Stromal cell of bone marrow (primary cell): ENCODE measurements at places on chromosomes 7 and 10.

DNA sequence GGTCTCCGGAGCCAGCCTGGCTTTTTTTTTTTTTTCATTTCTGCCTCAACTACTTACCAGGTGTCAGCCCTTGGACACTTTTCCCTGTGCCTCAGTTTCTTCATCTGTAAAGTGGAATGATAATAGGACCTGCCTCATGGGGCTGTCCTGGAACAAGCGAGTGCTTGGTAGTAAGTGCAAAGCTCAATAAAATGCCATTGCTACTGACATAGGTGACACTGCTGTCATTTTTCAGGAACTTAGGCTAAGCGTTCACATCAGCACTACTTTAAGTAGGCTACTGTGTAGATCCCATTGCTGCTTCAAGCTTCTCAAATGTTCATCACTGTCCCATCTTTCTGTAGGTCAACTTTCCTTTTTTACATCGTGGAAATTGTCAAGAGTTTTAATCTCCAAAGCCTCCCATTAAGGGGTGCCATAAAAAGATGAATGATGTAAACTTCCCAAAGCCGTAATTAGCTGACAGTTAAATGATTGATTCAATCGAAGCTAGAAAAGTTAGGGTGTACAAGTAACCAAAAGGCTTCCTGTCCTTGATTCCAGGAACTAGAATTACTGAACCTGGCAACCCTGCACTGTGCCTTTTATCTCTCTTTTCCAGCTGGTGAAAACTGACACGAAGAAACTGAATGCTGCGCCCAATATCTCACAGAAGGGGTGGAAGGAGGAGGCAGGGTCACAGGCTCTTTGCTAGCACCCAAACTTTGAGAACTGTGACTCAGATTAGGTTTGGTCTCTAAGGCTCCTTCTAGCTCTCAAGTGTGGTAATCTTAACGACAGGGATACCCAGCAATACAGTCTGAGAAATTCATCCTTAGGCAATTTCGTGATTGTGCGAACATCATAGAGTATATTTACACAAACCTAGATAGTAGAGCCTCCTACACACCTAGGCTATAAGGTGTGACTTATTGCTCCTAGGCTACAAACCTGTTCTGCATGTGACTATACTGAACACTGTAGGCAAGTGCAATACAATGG is 861 bp upstream of the USP6NL start:
- DNase-seq = no peak

GRCh38 chr7:27423290-27423689 is 180.7 kb downstream of the EVX1 start:
- no peak for DNase-seq

DNA sequence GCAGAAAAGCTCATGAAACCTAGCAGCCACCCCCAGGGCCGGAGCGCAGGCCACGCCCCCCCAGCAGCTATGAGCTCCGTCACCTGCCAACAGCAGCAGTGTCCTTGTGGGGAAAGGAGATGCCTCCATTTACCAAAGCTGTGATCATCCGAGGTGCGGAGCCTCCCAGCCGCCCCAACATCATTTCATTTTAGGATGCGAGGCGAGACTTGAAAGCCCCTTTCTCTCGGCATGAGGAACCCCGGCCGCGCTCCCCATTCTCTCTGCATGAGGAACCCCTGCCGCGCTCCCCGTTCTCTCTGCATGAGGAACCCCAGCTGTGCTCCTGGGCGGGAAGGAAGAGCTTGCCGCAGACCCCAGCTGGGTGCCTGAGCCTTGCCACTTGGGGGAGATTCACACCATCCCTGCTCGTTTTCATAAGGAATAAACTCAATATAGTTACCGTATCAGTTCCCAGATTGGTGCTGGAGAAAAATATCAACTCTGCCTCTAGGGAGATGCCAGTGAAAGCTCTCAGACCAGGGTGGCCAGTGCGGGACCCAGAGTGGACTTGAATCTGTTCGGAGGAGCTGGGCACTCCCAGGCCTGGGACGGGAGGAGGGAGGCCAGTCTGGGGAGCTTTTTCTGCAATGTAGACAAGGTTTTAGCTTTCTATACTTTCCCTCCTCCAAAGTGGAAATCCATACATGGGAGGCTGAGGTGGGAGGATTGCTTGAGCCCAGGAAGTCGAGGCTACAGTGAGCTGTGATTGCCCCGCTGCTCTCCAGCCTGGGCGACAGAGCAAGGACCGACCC is 35.0 kb downstream of the JAKMIP3 start:
- DNase-seq = no peak

GRCh38 chr7:130266258-130266960 is at the start of gene CPA2:
Gene CPA2 (plus strand): TSS chr7:130266863. CDS start chr7:130266882, 19 bp downstream.
- DNase-seq = no peak

- no peak for DNase-seq
Measured at GRCh38 chr10:77359287-77359691, 278.3 kb downstream of the KCNMA1 start.

DNA sequence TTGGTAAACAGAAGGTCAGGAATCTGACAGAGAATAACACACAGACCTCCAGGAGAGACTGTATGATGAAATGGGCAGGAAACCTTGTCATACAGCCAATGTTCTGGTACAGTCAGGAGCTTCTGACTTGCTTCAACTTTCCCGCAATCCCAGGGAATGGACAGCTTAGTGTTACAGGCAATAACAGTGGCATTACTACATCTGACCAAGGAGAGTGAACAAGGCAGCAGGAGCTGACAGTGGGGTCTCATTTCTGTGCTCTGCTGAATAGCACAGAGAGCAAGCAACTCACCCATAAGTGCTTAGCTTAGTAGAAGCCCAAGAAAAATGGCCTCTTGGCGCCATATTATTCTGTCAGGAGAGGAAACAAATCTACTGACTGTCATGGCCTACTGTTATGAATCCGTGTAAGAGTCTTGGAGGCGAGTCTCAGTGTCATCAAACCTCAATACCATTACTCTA is 186.2 kb upstream of the MTPN start:
- DNase-seq = no peak

GRCh38 chr10:50373821-50374501 is 122.6 kb upstream of the ASAH2 start:
- DNase-seq = no peak

GRCh38 chr7:76347710-76348109 is 11.1 kb downstream of the YWHAG start:
- DNase-seq = no peak

DNA sequence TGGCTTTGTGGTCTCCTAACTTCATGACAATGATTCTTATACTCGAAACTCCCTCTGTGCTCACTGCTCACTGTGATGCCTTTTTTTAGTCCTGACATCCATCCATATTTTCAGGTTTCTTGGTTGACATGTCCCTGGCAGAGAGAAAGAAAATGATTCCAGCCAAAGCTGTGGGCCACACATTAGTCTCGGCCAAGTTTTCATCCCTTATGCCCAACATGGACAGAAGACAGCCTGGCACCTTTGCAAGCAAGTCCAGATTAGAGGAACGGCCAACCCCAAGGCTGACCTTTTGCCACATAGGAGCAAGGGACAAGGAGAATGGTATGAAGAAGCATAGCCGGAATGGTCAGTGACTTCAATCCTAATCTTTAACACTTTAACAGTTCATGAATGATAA is 8.7 kb upstream of the OPALIN start:
- DNase-seq = no peak

DNA sequence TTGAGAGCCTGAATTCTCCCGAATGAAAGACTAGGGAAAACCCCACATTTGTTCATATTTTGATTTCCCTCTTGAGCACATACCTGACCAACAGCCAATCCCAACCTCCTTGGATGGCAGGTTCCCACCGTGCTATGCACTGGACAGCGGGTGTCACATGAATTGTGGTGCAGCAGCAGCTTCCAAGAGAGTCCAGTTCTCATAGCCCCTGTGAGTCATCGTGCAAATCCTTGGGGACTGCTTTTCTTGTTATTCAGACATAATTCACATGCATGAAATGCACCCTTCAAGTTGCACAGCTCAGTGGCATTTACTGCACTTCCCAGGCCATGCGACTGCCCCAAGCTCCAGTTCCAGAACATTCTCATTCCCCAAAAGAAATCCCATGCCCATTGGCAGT is 67.8 kb upstream of the PPP2R2D start:
- DNase-seq = no peak

GRCh38 chr10:114060456-114060855 is 16.8 kb downstream of the ADRB1 start:
- no peak for DNase-seq

DNA sequence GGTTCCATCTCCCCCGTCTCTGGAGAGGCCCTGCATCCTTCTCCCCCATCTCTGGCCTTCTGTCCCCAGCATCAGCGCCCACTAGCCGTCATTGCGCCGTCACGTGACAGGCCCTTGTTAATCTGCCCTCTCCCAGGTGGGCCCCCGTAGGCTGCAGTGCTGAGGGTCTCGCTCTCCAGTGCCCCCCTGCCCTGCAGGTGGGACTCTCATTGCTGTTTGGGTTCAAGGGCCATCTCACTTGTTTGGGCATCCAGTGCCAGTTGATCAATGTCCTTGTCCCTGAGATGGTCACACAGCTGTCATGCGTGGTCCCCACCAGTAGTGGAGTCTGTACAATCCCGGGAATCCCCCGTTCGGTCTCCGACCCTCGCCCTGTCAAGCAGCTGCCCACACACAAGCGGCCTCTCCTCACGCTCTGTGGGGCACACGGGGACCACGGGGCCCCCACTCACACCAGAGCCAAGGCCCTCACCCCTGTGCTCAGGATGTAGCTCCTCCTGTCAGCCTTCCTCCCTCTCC is 114.0 kb downstream of the INPP5A start:
- no peak for DNase-seq

DNA sequence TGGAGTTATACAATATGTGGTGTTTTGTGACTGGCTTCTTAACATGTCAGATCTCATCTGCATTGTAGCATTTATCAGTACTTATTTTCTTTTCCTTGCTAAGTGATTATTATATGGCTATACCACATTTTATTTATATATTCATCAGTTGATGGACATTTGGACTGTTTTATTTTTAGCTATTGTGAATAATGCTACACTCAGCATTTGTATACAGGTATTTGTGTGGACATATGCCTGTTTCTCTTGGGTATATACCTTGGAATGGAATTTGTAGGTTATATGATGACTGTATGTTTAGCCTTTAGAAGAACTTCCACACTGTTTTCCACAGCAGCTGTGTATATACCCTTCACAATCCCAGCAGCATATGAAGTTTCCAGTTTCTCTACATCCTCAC is 86.5 kb downstream of the GSDME start:
- no peak for DNase-seq

GRCh38 chr10:122083478-122084025 is 94.6 kb downstream of the TACC2 start:
- DNase-seq = no peak

GRCh38 chr7:47553309-47553708 is 28.6 kb downstream of the TNS3 start:
- DNase-seq = no peak
